ENCODE measurements at places on chromosomes 13 and 19.

DNA sequence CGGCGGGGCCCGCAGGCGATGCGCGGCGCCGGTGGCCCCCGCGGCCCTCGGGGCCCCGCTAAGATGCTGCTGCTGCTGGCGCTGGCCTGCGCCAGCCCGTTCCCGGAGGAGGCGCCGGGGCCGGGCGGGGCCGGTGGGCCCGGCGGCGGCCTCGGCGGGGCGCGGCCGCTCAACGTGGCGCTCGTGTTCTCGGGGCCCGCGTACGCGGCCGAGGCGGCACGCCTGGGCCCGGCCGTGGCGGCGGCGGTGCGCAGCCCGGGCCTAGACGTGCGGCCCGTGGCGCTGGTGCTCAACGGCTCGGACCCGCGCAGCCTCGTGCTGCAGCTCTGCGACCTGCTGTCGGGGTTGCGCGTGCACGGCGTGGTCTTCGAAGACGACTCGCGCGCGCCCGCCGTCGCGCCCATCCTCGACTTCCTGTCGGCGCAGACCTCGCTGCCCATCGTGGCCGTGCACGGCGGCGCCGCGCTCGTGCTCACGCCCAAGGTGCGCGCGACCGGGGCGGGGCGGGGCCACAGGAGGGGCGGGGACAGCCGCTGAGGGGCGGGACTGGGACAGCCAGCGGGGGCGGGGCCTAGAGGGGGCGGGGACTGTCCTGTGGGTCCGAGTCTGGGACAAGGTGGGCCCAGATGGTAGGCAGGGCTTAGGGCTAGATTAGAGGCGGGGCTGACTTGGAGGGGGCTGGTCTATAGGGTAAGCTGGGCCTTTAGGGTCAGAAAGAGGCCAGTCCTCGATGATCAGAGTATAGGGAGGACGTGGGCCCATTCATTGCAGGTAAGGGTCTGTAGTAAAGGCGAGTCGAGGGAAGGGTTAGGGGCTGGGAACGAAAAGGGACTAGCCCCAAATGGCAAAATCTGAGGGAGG, 5.1 kb downstream of the GRIN2D start:
- peaks cover 45% of the 10 kb centered on the region for H3K27me3 ChIP-seq
- H3K4me1 ChIP-seq, result peaks cover 29% of the 10 kb centered on the region
- DNase-seq, result peak; percentile 91
- peak overlapping the region; percentile 79 for H3K4me3 ChIP-seq

DNA sequence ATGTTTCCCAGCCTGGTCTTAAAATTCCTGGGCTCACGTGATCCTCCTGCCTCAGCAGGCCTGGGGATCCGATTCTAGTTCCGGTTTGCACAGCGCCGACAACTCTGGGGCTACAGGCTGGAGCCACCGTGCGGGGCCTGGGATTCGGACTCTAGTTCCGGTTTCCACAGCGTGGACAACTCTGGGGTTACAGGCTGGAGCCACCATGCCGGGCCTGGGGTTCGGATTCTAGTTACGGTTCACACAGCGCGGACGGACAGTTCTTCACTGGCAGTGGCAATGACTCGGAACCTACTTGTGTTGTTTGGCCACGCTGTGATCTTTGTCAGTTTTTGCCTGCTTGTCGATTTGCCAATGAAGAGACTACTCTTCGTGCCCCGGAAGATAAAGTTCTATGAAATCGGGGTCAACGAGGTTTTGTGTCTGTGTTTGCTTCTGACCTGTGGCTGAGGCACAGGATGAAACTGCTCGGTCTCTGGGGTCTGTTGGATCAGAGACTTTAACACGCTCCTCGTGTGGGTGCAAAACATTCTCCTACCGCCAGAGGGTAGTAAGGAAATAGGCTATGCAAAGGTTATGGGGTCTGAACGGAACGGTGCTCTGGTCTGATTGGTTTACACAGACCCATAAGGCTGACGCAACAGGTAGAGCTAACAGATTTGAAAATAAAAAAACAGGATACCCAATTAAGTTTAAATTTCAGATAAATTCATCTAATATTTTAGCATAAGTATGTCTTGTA, 12.1 kb upstream of the ZSCAN1 start:
- no peak overlapping the region for H3K4me3 ChIP-seq
- peak; percentile 71 for DNase-seq
- no peaks in the 10 kb centered on the region for H3K27me3 ChIP-seq
- H3K4me1 ChIP-seq, result no peaks in the 10 kb centered on the region

DNA sequence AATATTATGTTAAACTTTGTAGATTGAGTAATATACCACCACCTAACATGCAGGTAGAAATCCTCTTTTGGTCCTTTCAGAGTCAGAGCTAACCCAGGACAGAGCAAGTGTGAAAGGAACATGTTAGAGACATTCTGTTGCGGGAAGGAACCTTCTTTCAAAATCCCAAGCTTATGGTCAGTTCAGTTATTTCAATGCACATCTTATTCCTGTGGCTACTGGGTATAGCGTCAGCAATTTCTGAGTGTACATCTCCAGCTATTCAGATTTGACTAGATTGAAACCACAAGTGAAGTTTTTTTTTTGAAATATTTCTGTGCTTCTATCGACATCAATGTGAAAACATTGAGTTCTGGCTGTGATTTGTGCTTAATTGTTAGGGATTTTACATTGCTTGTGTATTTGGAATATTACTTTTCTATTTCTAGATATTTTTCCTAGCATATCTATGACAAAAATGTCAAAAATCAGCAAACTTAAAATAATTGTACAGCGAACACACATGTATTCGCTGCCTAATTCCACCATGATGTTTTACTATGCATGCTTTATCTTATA, 165.3 kb downstream of the LMO7 start:
- no peak for DNase-seq
- H3K27ac ChIP-seq, result no peak overlapping the region
- no peak overlapping the region for H3K4me3 ChIP-seq

GRCh38 chr19:38815059-38816001, 2.6 kb upstream of the LGALS4 start:
- no peak for DNase-seq
- no peaks in the 10 kb centered on the region for H3K4me1 ChIP-seq
- H3K27me3 ChIP-seq, result no peaks in the 10 kb centered on the region
- H3K4me3 ChIP-seq, result no peak overlapping the region

DNA sequence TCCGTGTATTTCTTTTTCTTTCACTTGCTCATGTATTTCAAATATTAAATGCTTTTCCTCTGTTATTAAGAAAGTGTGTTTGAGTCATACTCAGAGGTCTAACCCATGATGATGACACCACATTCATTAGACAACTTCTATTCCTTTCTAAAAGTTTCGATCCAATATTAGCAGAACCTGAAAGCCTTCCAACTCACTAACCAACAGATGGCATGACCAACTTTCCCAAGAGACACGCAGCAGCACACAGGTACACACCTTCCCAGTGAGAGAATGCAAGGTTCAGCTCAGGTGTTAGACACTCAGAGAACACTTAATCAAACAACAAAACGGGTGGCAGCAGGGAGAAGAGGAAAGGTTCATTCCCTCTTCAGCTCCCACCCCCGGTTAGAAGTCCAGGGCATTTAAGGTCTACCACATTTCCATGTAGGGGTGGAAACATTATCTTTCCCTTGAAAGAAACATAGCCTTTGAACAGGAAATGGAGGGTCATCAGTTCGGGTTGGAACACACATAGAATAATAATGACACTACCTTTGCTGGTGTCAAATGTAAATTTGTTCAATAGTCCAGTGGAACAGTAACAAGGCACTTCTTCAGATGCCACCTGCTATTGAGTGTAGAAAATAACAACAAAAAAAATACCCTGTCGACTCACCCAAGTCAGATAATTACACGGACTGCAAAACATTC, 404.2 kb downstream of the COG6 start:
- no peak overlapping the region for H3K4me3 ChIP-seq
- no peak overlapping the region for H3K27ac ChIP-seq
- H3K27me3 ChIP-seq, result no peaks in the 10 kb centered on the region
- peaks cover 4% of the 10 kb centered on the region for H3K4me1 ChIP-seq
- DNase-seq, result no peak

GRCh38 chr19:16244091-16244490, 46.4 kb downstream of the AP1M1 start:
- no peaks in the 10 kb centered on the region for H3K27me3 ChIP-seq
- peak overlapping the region; percentile 93 for H3K27ac ChIP-seq
- peak overlapping the region; percentile 71 for H3K4me3 ChIP-seq
- peaks cover 14% of the 10 kb centered on the region for H3K4me1 ChIP-seq

DNA sequence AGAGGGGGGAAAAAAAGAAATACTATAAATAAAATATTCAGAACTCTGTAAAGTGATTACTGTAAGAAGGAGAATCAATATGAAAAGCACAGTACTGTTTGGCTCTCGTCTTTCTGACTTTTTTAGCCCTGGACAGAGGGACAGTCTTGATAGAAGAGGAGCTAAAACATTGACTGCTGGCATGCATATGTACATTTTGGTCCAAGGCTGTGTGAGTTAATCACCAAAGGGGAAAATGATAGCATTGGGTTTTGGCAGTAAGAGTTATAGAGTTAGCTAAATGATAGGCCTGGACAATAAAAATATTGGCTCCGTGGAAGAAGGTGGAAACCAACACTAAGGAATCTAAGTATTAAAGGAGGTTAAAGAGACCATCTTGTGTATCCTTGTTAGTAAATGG, 50.3 kb downstream of the RAP2A start:
- no peak for DNase-seq
- no peak overlapping the region for H3K4me3 ChIP-seq
- no peaks in the 10 kb centered on the region for H3K27me3 ChIP-seq
- no peaks in the 10 kb centered on the region for H3K4me1 ChIP-seq
- H3K36me3 ChIP-seq, result no peaks in the 10 kb centered on the region

- H3K4me3 ChIP-seq, result no peak overlapping the region
- no peak for DNase-seq
- H3K27ac ChIP-seq, result no peak overlapping the region
These were observed 14.6 kb upstream of the SIN3B start for GRCh38 chr19:16814526-16815100.

- no peaks in the 10 kb centered on the region for H3K36me3 ChIP-seq
- H3K4me3 ChIP-seq, result no peak overlapping the region
- H3K27me3 ChIP-seq, result no peaks in the 10 kb centered on the region
- DNase-seq, result no peak
These were observed 44.6 kb downstream of the ANKRD27 start for GRCh38 chr19:32630338-32630737.

GRCh38 chr13:113837560-113838355, 26.1 kb downstream of the GAS6 start:
- no peak overlapping the region for H3K4me3 ChIP-seq
- peaks cover 3% of the 10 kb centered on the region for H3K36me3 ChIP-seq
- H3K27ac ChIP-seq, result no peak overlapping the region
- peaks cover 20% of the 10 kb centered on the region for H3K4me1 ChIP-seq
- H3K27me3 ChIP-seq, result no peaks in the 10 kb centered on the region
- no peak for DNase-seq

- H3K4me1 ChIP-seq, result peaks cover 61% of the 10 kb centered on the region
- peaks cover 29% of the 10 kb centered on the region for H3K36me3 ChIP-seq
- DNase-seq, result no peak
These were observed 3.5 kb downstream of the CIC start for GRCh38 chr19:42272535-42272897.

- H3K27me3 ChIP-seq, result no peaks in the 10 kb centered on the region
- no peak for DNase-seq
- H3K36me3 ChIP-seq, result no peaks in the 10 kb centered on the region
- peaks cover 84% of the 10 kb centered on the region for H3K4me1 ChIP-seq
- peak overlapping the region; percentile 78 for H3K4me3 ChIP-seq
These were observed 35.3 kb downstream of the RGCC start for GRCh38 chr13:41492432-41493260.

DNA sequence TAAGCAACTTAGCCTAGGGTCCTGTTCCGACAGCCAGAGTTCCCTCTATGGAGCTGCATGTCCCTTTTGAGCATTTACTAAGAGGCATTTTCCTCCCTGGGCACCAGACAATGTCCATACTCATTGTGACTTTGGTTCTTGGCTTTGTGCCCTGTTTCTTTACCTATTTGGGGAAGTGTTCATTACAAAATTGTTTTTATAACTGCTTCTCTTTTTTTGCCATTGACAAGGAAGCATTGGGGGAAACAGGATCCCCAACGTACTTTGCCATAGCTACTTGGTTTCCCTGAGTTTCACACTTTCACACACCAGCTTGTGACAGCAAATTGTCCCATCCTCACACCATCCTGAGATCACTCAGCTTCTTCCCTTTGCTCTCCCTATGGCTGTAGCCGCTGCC, 81.1 kb upstream of the SIAH3 start:
- H3K27ac ChIP-seq, result no peak overlapping the region
- H3K4me1 ChIP-seq, result no peaks in the 10 kb centered on the region
- DNase-seq, result no peak
- peaks cover 2% of the 10 kb centered on the region for H3K36me3 ChIP-seq
- no peak overlapping the region for H3K4me3 ChIP-seq

GRCh38 chr13:109412283-109412901, 374.0 kb downstream of the IRS2 start:
- no peaks in the 10 kb centered on the region for H3K36me3 ChIP-seq
- H3K4me1 ChIP-seq, result peaks cover 2% of the 10 kb centered on the region
- H3K4me3 ChIP-seq, result no peak overlapping the region
- peaks cover 8% of the 10 kb centered on the region for H3K27me3 ChIP-seq
- no peak overlapping the region for H3K27ac ChIP-seq
- no peak for DNase-seq

DNA sequence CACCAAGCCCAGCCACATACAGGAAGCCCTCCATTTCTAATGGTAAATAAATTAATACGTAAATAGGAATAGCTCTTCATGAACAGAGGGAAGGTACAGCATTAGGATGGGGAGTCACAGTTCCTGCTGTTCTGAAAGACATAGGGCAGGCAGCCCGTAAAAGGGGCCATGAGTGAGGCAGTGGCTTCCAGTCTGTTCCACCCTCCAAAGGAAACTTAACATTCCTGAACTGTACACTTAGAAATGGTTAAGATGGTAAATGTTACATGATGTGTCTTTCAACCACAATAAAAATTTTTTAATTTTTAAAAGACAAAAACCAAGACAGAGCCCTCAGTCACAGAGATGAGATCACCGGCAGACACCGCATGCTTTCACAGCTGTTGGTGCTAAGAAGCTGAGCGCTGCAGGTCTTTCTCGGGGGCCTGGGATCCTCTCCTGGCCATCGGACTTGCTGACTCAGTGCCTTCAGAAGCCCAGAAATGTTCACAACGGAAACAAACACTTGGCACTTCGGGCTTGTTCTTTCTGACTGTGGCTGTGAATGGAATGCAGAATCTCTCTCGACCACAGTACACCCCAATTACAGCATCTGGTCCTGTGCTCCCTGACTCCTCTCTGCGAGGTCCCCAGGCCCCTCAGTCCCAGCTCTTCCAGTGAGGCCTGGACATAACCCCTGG, 36.4 kb downstream of the EPS15L1 start:
- H3K27me3 ChIP-seq, result no peaks in the 10 kb centered on the region
- H3K4me3 ChIP-seq, result no peak overlapping the region
- H3K4me1 ChIP-seq, result peaks cover 1% of the 10 kb centered on the region

GRCh38 chr13:32334671-32335070, 19.4 kb downstream of the BRCA2 start:
- H3K36me3 ChIP-seq, result peaks cover 8% of the 10 kb centered on the region
- H3K27ac ChIP-seq, result no peak overlapping the region
- H3K4me1 ChIP-seq, result no peaks in the 10 kb centered on the region
- no peak overlapping the region for H3K4me3 ChIP-seq
- DNase-seq, result no peak
- no peaks in the 10 kb centered on the region for H3K27me3 ChIP-seq

GRCh38 chr19:42081584-42082203, 5.7 kb downstream of the ZNF574 start:
- H3K4me3 ChIP-seq, result no peak overlapping the region
- no peaks in the 10 kb centered on the region for H3K27me3 ChIP-seq
- H3K27ac ChIP-seq, result peak overlapping the region; percentile 88

GRCh38 chr19:30178721-30179402, 193.3 kb upstream of the ZNF536 start:
- H3K36me3 ChIP-seq, result no peaks in the 10 kb centered on the region
- H3K4me3 ChIP-seq, result no peak overlapping the region
- no peak overlapping the region for H3K27ac ChIP-seq
- DNase-seq, result no peak
